ENCODE measurements at places on chromosomes 6 and 20.

- DNase-seq, result peak; percentile 15
Observed at GRCh38 chr6:593139-593906, 63.6 kb downstream of the HUS1B start.

DNA sequence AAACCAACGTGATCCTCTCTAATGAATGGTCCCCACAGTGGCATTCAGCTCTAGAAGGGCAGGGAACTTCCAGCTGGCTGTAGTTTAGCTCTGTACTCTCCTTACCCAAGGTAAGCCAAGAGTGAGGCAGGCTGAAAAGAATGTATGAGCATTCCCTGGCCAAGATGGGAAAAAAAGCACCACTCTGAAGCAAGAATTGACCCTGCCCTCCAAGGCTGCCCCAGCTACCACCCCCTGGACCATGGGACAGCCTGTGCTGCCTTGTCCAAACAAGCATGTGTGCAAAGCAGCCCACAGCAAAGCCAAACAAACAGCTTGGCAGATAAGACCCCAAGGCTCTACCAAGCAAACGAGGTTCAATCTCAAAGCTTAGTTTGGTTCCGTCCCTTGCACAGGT, 73.9 kb downstream of the GFOD1 start:
- no peak for DNase-seq

- no peak for DNase-seq
Observed at GRCh38 chr6:55568808-55569439, 10.1 kb downstream of the HMGCLL1 start.

DNA sequence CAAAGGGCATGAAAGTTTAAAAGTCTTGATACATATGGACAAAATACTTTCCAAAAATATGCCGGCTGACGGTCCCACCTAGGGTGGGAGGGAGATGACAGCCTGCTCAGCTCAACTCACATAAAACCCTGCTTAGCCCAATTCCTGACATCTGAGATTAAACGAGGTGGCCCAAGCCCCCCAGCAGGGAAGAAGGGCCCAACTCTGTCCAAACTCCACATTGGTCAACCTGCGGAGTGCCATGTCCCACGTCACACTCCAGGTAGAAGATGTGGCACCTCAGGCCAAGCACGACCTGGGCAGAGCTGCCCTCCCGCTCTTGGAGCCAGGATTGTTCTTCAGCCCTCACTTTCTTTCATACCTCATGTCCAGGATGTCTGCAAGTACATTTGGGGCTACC, 48.2 kb downstream of the FGD2 start:
- no peak for DNase-seq

GRCh38 chr6:30741789-30742315, 635 bp downstream of the FLOT1 start:
- DNase-seq, result no peak

DNA sequence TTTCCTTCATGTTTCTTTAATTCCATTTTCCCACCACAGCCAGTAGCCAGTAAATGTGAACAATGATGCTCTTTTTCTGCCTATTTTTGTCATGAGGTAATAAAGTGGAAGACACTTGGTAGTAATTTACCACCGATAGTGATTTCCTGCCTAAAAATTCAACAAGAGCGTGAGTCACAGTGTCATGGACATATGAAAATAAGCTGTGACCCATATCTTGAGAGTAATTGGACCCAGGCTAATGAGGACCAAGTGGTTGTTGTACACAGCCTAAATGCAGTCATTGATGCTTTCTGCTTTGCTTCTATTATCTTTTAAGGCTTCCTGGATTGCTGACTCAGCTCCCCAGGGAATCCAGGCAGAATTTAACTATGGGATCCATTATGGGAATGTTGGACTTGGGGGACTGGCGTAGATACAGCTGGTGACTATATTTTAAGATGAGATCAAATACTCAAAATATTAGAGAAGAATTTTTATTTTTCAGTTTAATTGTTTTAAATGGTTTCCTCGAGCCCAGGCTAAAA, 265.9 kb upstream of the FERMT1 start:
- DNase-seq, result no peak

DNA sequence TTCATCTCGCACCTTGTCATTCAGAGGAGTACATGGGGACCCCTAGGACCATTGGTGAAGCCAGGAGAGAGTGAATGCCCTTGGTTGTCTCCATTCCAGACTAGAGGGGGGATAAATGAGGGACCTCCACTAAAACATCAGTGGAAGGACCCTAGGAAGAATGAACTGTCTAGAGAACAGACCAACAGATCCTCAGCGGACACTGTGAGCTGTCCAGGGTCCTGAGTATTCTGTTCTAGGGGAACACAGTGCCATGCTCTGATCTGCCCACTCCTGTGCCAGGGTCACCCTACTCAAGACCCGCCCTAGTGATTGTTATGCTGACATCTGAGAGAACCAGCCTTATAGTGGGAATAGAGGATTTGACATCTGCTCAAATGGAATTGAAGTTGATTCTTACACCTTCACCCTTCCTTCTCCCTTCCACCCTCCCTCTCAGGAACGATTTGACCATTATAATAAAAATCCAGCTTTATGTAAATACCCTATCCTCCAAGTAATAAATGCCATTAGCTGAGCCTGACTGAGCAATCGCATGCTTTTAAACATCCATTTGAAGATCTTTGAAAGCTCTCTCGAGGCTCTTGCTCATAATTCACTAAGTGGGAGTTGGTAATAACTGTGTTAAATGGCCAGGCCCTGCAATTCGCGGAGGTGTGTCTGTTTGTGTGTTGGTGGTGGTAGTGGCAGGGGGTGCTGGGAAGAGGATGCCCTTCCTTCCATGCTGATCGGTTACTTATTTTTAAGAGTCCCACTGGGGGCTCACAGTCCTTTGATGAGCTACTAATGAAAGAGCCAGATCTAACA, 43.6 kb upstream of the SLC32A1 start:
- DNase-seq, result peak; percentile 54

DNA sequence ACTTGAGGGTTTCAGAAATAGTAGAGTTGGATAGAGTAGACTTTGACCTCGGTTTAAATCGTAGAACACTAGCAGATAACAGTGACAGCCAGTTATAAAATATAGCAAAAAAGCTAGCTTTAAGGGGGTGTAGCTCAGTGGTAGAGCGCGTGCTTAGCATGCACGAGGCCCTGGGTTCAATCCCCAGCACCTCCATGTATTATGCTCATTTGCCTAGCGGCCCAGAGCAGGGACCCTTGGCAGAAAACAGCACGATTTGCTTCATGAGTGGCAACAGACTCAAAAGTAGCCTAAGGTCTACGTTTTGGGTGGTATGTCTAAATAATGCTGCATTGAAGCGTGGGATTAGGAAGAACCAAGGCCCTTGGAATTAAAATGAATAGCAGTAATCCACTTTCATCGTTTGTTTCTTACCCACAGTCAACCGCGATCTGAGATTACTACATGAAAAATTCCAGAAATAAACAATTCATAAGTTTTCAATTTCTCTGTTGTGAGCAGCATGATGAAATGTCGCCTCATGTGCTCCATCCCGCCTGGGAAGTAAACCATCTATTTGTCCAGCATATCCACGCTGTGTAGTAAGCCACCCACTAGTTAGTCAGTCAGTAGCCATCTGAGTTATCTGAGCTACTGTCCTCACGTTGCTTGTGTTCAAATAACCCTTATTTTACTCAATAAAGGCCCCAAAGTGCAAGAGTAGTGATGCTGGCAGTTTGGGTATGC, 184.9 kb downstream of the GPX5 start:
- DNase-seq, result no peak

DNA sequence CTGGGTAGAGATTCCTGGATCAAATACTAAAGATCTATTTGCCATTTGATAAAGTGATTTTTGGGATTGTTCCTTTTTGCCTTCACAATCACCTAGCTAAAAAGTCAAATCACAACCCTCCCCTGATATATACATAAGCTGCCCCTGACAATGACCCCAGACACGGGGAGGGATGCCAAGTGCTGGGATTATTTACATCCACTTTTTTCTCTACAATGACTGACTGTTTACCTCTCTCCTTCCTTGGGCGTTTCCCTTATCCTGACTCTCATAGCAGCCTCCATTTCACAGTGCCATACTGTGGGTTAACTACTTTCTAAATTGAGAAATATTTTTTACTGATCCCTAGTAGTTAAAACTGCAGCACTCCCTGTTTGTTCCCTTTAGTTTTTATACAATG, 150.8 kb upstream of the TMEM170B start:
- no peak for DNase-seq

- DNase-seq, result no peak
Observed at GRCh38 chr20:53316206-53316937, 277.3 kb downstream of the ZNF217 start.
